ENCODE measurements at places on chromosomes 4 and X.
A peak's percentile ranks its signal among the peaks of the same experiment; 100 is the strongest.

DNA sequence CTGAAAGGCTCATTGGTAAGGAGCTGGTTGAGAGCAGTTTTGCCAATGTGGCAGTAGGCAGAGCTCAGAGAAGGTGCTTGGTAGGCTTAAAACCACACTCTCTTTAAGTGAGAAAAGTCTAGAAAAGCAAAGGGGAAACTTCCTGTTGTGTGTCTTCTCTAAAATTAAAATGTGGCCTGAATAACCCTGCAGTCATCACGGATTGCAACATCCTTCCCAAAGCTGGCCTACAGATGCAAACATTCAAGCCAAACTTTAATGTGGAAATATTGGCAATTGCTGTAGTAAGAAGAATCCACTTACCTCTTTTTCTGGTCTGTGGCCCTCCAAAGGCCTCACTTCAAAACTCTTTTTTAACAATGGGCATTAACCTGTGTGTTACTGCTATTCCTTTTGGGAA lies 348.5 kb downstream of the OPHN1 start:
- H3K4me1 ChIP-seq: no peaks in the 10 kb centered on the region
- H3K27me3 ChIP-seq: no peaks in the 10 kb centered on the region
- no peak overlapping the region for H3K4me3 ChIP-seq
- no peaks in the 10 kb centered on the region for H3K36me3 ChIP-seq

DNA sequence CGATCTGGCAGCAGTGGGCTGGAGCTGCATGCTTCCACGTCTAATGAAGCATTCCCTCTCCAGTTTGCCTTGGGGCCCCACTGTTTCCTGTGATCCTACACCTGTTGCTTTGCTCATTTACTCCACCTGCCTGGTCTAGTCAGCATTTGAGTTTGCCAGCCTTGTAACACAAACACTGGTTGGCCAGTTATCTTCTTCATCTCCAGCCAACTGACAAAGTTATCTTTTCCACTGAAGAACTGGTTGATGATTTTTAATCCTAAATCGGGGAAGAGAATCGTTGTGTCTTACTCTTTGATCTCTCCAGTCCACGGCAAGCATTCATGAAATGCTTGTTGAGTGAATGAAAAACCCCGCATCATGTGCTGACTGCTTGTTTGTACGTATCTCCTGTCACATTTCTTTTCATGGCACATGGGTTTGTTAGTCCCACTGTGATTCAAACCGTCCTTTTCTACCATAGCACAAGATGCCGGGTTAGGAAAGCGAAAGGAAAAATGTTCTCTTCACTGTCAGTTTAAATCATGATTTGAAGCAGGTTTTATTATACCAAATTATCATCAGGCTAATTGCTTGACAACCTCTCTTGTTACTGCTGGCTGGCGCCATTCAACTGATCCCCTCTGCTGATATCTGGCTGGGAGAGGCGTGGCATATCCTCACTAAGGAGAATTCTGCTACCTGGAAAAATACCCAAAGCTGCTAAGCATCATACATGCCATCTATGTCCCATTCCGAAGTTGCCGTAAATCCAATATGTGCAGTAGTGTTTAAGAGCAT lies 144.8 kb downstream of the SHROOM3 start:
- H3K27ac ChIP-seq: no peak overlapping the region
- H3K36me3 ChIP-seq: no peaks in the 10 kb centered on the region
- peaks cover 37% of the 10 kb centered on the region for H3K27me3 ChIP-seq
- no peak overlapping the region for H3K4me3 ChIP-seq
- no peak for DNase-seq

GRCh38 chr4:134126955-134127354 lies 74.6 kb downstream of the PABPC4L start:
- no peak overlapping the region for H3K4me3 ChIP-seq
- no peak for DNase-seq
- no peaks in the 10 kb centered on the region for H3K36me3 ChIP-seq

DNA sequence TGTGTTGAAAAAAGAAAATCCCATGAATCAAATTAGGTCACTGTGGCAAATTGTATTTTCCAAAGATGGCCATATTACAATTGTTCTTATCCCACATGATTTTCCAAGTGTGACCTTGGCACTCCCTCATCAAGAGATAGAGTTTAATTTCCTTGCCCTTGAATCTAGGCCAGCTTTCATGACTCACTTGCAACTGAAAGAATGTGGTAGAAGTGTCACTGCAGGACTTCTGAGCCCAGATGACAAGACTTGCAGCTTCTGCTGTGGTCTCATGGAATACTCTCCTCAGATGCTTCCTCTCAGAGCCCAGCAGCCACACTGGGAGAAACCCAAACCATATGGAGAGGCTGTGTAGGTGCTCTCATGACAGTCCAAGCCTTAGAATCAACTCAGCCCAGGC lies 139.0 kb downstream of the ADAMTS3 start:
- H3K4me1 ChIP-seq: no peaks in the 10 kb centered on the region
- no peak overlapping the region for H3K4me3 ChIP-seq
- no peaks in the 10 kb centered on the region for H3K27me3 ChIP-seq
- no peaks in the 10 kb centered on the region for H3K36me3 ChIP-seq
- no peak overlapping the region for H3K27ac ChIP-seq

DNA sequence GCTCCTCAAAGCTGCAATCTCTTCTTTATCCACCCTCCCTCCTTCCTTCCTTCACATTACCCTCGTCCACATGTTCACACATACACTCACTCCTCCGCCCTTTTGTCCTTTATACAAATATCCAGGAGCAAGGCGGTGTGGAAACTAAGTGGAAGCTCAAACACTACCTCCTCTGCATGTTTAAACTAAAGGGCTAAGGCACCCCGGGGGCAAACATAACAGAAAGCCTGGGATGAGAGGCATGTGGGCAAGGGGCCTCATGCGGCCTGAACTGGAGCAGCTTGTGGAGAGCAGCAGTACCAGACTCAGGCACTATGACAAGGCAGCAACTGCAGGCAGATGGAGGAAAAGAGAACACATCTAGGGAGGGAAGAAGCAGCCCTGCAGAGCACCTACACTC lies 9.5 kb downstream of the MAB21L2 start:
- no peak overlapping the region for H3K27ac ChIP-seq
- no peaks in the 10 kb centered on the region for H3K27me3 ChIP-seq
- peaks cover 3% of the 10 kb centered on the region for H3K36me3 ChIP-seq
- H3K4me1 ChIP-seq: no peaks in the 10 kb centered on the region

- H3K4me1 ChIP-seq: no peaks in the 10 kb centered on the region
- no peak overlapping the region for H3K27ac ChIP-seq
- H3K4me3 ChIP-seq: no peak overlapping the region
Measured at GRCh38 chr4:176745902-176746301, 46.8 kb downstream of the VEGFC start.

DNA sequence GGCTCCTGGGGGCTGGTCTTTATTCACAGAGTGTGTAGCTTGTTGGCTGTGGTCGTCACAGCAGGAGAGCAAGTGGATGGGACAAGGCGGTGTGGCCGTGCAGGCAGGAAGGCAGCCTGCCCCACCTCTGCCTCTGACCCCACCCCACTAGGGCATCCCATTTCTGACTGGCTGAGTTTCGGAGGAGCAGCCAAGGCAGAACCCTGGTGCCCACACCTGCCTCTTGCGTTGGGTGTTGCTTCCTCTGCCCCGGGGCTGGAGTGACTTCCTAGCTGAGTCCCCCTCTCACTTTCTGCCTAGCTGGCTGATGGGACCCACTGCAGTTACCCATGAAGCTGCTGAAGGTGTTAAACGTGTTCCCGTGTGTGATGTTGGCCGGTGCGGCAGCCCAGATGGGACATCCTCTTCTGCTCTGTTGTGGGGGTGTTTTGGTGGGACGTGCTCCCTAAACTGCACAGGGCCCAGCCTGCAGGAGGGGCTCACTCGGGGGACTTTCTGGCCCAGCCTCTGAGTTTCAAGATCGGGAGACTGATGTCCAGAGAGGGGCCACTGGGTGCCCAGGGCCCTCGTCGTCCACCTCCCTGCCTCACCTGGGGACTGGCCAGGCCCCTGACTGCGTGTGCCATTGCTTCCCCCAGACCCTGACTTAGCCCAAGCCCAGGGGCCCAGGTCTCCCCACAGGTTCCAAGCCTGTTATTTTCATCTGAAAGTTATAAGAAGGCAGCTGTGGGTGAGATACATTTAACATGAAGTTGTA lies 101.5 kb downstream of the PSAPL1 start:
- DNase-seq: no peak
- no peaks in the 10 kb centered on the region for H3K27me3 ChIP-seq
- H3K4me3 ChIP-seq: no peak overlapping the region
- no peaks in the 10 kb centered on the region for H3K36me3 ChIP-seq
- H3K4me1 ChIP-seq: no peaks in the 10 kb centered on the region
- H3K27ac ChIP-seq: no peak overlapping the region

GRCh38 chrX:20147561-20147960 lies 5.9 kb upstream of the EIF1AX start:
- no peaks in the 10 kb centered on the region for H3K27me3 ChIP-seq
- no peak overlapping the region for H3K4me3 ChIP-seq
- H3K27ac ChIP-seq: no peak overlapping the region
- H3K4me1 ChIP-seq: peaks cover 20% of the 10 kb centered on the region
- DNase-seq: no peak

GRCh38 chr4:84916227-84916626 lies 50.3 kb downstream of the WDFY3 start:
- no peaks in the 10 kb centered on the region for H3K27me3 ChIP-seq
- H3K36me3 ChIP-seq: no peaks in the 10 kb centered on the region
- H3K27ac ChIP-seq: no peak overlapping the region
- DNase-seq: no peak

DNA sequence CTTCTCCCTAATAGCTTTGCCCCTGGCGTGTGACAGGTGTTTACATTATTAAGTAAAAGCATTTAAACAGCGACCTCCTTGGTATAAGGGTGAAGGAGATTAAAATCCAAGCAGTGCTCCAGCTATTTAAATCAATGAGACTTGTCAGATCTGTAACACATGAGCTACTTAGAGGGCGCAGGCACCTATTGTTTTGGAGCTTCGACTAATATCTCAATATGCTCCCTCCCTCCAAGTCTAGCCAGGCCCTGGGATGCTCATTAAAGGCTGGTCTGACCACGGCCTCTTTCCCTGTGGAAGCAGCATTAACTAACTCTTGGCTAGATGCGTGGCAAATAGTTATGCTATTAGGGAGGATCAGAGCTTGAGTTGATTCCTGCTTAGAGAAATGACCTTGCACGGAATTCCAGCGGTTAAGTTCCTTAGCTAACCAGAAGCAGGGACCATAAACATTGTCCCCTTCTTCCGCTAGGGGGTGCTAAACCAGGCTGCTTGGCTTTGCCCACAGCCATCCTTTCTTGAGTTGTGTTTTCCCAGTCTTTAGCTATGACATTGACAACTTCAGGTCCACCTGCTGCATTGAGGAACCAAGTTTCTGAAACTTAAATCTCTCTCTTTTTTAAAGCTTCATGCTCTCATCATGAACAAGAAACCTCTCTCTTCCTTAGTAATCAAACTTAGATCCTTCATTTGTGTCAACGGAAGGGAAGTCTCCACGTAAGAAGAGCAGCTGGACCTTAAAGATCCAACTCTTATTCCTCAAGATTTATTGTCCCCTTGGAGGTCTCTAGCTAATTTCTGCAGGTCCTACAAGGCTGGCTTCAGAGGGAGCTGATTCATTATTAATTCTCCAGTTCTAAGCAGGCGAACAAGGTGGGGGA lies 80.7 kb upstream of the IGFBP7 start:
- H3K27ac ChIP-seq: no peak overlapping the region
- peak; percentile 16 for DNase-seq
- H3K4me3 ChIP-seq: no peak overlapping the region

DNA sequence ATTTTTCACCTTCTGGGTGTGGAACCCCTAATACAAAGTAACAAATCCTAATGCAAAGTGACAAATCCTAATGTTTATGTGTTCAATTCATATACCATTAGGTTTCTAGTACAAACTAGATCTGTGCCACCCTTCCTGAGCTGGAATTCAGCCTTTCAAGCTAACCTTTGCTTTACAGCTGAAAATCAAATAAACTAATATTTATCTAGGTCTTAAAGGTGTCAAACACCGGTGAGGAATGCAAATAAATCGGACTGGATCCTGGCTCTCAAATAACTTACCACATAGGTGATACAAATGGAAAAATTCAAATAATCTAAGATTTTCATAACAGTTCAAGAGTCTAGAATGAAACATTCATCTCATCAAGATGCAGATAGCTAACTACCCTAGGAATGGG lies 11.6 kb downstream of the IRF2 start:
- H3K4me3 ChIP-seq: no peak overlapping the region
- peaks cover 55% of the 10 kb centered on the region for H3K36me3 ChIP-seq
- peaks cover 60% of the 10 kb centered on the region for H3K4me1 ChIP-seq
- H3K27me3 ChIP-seq: no peaks in the 10 kb centered on the region
- DNase-seq: no peak

- H3K36me3 ChIP-seq: no peaks in the 10 kb centered on the region
- no peaks in the 10 kb centered on the region for H3K4me1 ChIP-seq
- no peak overlapping the region for H3K27ac ChIP-seq
- no peaks in the 10 kb centered on the region for H3K27me3 ChIP-seq
- no peak overlapping the region for H3K4me3 ChIP-seq
Measured at GRCh38 chr4:158459085-158459820, 62.4 kb upstream of the RXFP1 start.

DNA sequence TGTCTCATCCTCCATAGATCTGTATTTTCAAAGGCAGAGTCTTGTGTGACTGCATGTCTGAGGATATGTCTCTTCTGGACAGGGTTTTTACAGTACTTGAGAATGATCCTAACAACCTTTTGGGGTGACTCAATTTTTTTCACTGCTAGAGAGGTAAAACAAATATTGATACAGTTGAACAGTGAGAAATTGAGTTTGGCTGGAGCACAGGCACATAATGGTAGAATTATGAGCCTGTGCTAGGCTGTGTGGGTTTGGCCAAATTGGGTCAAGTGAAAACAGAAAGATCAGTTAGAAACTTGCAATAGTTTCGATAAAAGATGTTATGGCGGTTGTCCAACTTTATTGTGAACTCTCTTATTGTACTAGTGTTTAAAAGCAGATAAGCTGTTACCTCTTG lies 23.3 kb upstream of the EOLA2 start:
- H3K4me3 ChIP-seq: no peak overlapping the region
- H3K36me3 ChIP-seq: peaks cover 13% of the 10 kb centered on the region
- H3K27ac ChIP-seq: no peak overlapping the region
- no peak for DNase-seq
- H3K27me3 ChIP-seq: no peaks in the 10 kb centered on the region
- no peaks in the 10 kb centered on the region for H3K4me1 ChIP-seq

DNA sequence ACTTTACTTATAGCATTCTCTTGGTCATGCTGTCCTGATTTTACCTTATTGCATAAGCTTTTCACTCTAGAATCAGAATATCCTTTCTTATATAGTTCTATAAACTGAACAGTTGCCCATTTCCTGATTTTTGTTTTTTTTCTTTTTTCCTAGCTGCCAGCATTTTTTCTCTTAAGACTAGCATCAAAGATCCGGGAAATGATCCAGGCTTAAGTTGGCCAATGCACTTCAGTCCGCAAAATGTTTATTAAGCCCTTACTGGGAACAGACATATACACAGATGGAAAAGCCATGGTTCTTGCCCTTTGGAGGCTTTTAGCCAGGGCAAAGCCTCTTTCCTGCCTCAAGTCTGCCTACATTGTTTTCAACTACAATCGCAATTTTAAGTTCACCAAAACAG lies 10.1 kb upstream of the BMP2K start:
- H3K27me3 ChIP-seq: peaks cover 4% of the 10 kb centered on the region
- no peaks in the 10 kb centered on the region for H3K36me3 ChIP-seq
- no peak overlapping the region for H3K4me3 ChIP-seq
- H3K27ac ChIP-seq: no peak overlapping the region

- peaks cover 2% of the 10 kb centered on the region for H3K27me3 ChIP-seq
- H3K4me1 ChIP-seq: no peaks in the 10 kb centered on the region
- H3K36me3 ChIP-seq: no peaks in the 10 kb centered on the region
- no peak for DNase-seq
- no peak overlapping the region for H3K27ac ChIP-seq
- no peak overlapping the region for H3K4me3 ChIP-seq
Measured at GRCh38 chr4:147599769-147600168, 17.4 kb upstream of the TMEM184C start.

GRCh38 chr4:14241574-14241973 lies 614.0 kb upstream of the BOD1L1 start:
- H3K4me1 ChIP-seq: no peaks in the 10 kb centered on the region
- no peak overlapping the region for H3K27ac ChIP-seq
- DNase-seq: no peak

All from activated CD4-positive, alpha-beta memory T cell treated with anti-CD3 and anti-CD28 coated beads, Interleukin-2, amount 10 ng/mL, durations not matched to agents 7 days and 5 days (primary cell).